Fibroblast of upper back skin (primary cell): ENCODE measurements at places on chromosomes 3 and 15.

- no peak for DNase-seq
Observed at GRCh38 chr15:41629463-41629862, 30.7 kb upstream of the MGA start.

DNA sequence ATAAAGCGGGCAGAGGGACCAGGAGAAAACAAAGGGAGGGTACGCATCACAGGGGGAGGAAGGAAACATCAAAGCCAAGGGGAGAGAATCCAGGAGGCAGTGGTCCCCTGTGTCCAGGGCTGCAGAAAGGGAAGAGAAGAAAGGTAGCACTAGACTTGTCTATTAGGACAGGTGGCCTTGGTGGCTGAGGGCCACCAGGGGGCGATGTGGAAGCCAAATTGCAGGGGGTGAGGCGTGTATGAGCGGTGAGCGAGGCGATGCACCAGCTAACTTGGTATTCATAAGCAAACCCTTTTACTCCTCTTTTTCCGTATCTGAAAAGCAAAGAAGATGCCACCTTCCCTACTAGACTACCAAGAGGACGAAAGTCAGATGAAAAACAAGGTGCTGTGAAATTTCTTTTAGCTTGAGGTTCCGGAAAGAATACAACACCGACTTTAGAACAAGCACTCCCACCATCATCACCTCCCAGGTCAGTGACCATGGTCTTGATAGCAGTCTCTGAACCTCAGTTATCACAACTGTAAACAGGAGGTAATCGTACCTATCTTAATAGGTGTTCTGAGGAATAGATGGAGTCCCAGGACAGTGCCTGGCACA, 654.4 kb upstream of the ADAMTS9 start:
- DNase-seq = peak; percentile 27

DNA sequence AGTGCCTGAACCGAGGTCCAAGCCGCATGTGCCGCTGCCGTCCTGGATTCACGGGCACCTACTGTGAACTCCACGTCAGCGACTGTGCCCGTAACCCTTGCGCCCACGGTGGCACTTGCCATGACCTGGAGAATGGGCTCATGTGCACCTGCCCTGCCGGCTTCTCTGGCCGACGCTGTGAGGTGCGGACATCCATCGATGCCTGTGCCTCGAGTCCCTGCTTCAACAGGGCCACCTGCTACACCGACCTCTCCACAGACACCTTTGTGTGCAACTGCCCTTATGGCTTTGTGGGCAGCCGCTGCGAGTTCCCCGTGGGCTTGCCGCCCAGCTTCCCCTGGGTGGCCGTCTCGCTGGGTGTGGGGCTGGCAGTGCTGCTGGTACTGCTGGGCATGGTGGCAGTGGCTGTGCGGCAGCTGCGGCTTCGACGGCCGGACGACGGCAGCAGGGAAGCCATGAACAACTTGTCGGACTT, 7.1 kb downstream of the DLL4 start:
- DNase-seq = no peak

- no peak for DNase-seq
Observed at GRCh38 chr3:31664031-31664430, 131.3 kb downstream of the STT3B start.

DNA sequence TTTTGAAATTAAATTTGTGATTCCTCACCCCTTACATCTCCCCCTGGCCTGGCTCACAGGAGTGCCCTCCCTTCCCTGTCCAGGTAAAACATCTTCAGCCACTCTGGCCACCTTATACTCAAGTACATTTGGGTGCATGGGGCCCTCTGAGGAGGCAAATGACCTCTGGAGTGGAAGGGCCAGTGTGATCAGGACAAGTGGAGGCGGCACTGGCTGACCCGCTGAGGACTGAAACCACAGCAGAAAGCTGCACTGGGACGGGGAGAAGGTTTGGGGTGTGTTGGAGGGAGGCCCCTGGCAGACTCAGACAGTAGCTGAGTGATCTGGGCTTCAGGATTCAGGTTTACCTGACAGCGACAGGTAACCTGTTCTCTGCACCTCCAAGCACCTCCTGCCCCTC, 24.2 kb downstream of the HES1 start:
- DNase-seq = no peak

GRCh38 chr3:134083626-134084241, 54.0 kb upstream of the SLCO2A1 start:
- no peak for DNase-seq

GRCh38 chr15:41873711-41874110, 20.1 kb downstream of the SPTBN5 start:
- DNase-seq = no peak

DNA sequence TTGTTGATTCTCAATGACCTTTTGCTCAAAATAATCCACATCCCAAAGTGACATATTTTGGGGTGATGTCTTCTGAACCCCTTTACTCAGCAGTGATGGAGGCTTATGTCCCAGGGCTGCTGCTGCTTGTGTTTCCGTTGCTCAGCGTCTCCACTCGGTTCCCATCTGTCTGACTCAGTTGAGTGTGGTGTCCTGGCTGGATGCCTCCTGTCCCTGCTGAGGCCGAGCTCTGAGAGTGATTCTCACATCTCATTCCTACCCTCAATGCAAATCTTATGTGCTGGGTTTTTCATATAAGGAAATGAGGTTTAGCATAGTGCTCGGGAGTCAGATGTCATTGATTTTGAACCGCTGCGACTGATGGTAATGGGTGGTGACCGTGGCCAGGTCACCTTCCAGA, 247.4 kb downstream of the GABRG3 start:
- DNase-seq = peak; percentile 26

DNA sequence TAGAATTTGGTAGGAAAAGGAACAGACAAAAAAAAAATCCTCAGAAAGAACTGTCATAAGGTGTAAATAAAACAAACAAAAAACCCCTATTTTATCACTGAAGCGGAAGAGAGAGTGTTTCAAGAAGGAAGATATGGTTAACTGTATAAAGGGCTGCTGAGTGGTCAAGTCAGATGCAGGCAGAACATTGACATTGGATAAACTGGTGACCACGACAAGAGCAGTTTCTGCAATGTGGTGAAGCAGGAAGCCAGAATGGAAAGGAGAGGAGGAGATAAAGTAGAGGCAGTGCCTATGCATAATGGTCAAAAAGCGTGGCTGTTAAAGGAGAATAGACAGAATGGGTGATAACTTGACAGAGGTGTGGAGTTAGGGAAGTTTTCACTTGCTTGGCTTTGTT, 75.3 kb downstream of the CYP19A1 start:
- DNase-seq = no peak

DNA sequence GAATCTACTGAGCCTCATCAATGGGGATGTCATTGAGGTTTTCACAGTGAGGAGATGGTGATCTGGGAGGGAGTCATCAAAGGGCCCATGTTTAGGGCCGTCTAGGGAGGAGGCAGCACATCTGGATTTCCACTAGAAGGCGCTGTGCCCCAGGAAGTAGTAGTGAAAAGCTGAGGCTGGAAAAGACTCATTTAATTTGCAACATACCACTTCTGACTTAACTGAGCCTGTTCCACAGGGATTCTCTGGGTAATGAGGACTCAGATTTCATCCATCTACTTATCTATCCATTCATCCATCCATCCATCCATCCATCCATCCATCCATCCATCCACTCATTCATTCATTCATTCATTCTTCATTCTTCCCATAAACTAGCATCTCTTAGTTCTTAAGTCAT, 17.4 kb upstream of the SHF start:
- DNase-seq = peak; percentile 65

DNA sequence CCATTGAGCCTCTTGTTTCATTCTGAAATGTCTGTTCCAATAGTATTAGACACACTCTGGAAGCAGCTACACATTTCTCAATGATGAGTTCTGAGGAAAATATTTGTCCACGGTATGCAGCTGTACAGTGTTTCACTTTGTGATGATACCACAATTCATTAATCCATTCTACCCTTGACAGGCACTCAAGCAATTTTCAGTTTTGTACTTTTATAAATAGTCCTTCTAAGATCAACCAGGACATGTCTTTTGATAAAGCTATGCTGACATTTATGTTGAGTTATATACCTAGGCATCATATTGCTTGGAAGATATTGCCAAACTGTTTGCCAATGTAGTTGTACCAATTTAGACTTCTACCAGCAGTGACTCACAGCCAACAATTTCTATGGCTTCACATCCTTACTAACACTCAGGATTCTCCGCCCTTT, 165.1 kb upstream of the COL8A1 start:
- DNase-seq = peak; percentile 89

GRCh38 chr15:90421527-90421926, 33.5 kb downstream of the IQGAP1 start:
- peak; percentile 5 for DNase-seq

GRCh38 chr3:52130966-52131622, 23.1 kb downstream of the POC1A start:
- no peak for DNase-seq

DNA sequence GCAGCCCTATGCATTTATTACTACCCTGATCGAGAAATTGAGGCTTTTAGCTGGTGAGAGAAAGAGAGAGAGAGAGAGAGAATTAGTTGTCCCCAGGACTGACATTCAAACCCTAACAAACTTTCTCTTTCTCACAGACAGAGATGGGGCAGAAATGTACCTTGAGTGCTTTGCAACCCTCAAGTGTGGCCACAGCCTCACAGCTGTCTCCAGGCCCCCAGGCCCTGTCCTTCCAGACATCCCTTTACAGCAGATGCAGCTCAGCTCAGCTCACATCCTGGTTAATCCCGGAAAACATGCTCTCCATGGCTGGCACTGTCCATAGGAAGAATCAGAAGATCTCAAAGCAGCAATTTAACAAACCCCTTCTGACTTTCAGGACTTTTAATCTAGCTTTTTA, 67.6 kb downstream of the DCLK3 start:
- DNase-seq = no peak

DNA sequence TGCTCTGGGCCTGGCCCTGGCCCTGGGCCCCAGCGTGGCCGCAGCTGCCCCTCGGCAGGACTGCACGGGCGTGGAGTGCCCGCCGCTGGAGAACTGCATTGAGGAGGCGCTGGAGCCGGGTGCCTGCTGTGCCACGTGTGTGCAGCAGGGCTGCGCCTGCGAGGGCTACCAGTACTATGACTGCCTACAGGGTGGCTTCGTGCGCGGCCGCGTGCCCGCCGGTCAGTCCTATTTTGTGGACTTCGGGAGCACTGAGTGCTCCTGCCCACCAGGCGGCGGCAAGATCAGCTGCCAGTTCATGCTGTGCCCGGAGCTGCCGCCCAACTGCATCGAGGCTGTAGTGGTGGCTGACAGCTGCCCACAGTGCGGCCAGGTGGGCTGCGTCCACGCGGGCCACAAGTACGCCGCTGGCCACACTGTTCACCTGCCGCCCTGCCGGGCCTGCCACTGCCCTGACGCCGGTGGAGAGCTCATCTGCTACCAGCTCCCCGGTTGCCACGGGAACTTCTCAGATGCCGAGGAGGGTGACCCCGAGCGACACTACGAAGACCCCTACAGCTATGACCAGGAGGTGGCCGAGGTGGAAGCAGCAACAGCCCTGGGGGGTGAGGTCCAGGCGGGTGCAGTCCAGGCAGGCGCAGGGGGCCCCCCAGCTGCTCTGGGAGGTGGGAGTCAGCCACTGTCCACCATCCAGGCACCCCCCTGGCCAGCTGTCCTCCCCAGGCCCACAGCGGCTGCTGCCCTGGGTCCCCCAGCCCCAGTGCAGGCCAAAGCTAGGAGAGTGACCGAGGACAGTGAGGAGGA, 21.7 kb downstream of the FBLN2 start:
- DNase-seq = no peak

DNA sequence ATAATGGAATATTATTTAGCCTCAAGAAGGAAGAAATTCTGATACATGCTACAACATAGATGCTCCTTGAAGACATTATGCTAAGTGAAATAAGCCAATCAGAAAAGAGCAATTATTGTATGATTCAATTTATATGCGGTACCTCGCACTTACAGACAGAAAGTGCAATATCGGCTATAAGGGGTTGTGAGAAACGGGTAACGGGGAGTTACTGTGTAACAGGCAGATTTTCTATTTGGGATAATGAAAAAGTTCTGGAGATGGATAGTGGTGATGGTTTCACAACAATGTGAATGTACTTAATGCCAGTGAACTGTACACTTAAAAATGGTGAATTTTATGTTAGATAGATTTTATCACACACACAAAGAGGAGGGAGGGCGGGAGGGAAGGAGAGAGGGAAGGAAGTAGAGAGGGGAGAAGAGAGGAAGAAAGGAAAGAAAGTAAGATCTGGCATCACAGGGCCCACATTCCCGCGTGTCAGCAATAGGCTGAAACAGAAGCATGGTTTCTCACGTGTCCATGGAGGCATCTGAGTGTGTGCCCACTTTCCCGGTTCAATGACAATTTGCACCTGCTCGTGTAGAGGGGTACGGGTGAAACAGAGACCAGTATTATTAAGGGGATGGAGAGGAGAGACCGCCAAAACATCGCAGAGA, 700 bp upstream of the BLM start:
- DNase-seq = no peak

DNA sequence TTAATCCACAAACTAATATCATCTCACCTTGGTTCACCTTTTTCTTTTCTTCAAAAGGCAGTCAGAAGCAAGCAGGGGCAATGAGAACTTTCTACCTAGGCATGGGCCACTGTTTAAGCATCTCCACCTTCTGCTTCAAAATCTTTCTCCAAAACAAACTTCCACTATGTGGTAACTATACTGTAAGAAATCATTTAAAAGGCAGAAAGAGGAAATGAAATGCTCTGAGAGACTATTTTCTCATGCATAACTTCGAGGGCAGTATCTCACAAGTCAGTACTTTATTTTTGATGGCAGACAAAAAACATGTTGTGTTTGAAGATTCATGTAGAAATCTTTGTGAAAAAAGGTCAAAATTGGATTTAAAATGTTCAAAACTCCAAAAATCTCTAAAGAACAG, 419.7 kb downstream of the ZBTB20 start:
- DNase-seq = no peak

DNA sequence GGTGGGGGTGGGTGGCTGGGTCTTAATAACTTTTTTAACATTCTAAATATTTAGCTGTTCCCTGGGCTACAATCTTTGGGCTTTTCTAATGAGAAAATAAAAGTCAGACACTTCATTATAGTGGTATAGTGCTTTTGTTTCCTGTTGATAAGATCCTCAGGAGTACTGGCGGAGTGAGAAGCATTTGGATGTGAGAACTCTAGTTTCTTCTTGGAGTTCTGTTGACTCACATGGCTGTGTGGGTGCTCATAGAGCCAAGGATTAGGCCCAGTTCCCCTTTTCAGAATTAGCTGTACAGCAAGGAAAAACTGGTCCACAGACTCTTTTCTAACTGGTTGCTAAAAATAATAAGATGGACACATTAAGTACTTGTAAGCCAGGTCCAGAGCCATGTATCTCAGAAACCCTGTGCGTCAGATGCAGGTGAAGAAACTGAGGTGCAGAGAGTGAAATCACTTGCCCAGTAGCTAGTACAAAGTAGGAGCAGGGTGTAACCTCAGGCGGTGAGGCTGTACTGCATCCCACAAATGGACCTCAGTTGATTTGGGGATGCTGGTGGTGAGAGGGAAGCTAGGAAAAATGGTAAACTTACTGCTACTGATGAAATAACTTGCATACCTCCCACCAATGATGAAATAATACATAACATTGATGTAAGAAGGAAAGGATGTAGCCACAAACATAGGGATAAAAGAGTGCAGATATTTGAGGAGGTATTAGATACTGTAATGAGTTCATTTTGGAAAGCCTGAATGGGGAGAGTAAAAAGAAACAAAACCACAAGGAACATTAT, 2.3 kb downstream of the ITPR1 start:
- DNase-seq = peak; percentile 29
